ENCODE measurements at places on chromosomes 4 and X. TPM values are rescaled to one million over a fixed set of nuclear protein-coding genes. Genes with fewer than 3 reads are reported as not detected.

- no peak for DNase-seq
Measured at GRCh38 chr4:7209699-7210098, 17.4 kb downstream of the SORCS2 start.

- no peak for DNase-seq
Measured at GRCh38 chrX:108299101-108299591, 139.1 kb downstream of the COL4A6 start.

- DNase-seq: no peak
Measured at GRCh38 chrX:12497832-12498591, 293.2 kb upstream of the PRPS2 start.

DNA sequence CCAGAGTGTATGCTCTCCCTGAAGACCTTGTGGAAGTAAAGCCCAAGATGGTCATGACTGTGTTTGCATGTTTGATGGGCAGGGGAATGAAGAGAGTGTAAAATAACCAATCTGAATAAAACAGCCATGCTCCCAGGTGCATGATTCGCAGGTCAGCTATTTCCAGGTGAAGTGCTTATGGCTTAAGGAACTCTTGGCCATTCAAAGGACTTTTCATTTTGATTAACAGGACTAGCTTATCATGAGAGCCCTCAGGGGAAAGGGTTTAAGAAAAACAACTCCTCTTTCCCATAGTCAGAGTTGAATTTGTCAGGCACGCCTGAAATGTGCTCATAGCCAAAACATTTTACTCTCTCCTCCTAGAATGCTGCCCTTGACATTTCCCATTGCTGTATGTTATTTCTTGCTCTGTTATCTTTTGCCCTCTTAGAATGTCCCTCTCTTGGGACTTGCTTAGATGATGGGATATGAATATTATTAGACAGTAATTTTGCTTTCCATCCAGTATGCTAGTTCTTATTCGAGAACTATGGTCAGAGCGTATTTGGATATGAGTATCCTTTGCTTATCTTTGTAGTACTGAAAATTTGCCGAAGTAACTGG, 88.6 kb downstream of the PLS3 start:
- DNase-seq: no peak

- DNase-seq: no peak
Measured at GRCh38 chr4:163694385-163694784, 199.9 kb downstream of the TMA16 start.

The UBA6 gene
- total RNA-seq: 64.1 TPM

Measured in CD4-positive, CD25-positive, alpha-beta regulatory T cell (primary cell).